Tracheal epithelial cell (primary cell): ENCODE measurements at places on chromosomes 6 and 20. TPM values are rescaled to one million over a fixed set of nuclear protein-coding genes. Genes with fewer than 3 reads are reported as not detected.

The CAGE1 gene
- total RNA-seq, result not detected in 2 replicates

The HTR1E gene
- total RNA-seq, result not detected in 2 replicates

The NNAT gene
- total RNA-seq, result not detected in 2 replicates

The PXDC1 gene
- 43.5 and 69.9 TPM in 2 replicates for total RNA-seq

The C6orf163 gene
- 1.4 TPM in 1 of 2 replicates, not detected in the other for total RNA-seq

The TINAG gene
- 2.9 TPM in 1 of 2 replicates, not detected in the other for total RNA-seq

The TRDN gene
- total RNA-seq, result not detected in 2 replicates

The KCNS1 gene
- total RNA-seq, result 1.1 and 3.9 TPM in 2 replicates

The SLC26A8 gene
- total RNA-seq, result not detected in 2 replicates

The RBPJL gene
- not detected in 2 replicates for total RNA-seq

The LY6G6F gene
- not detected in 2 replicates for total RNA-seq

The MATN4 gene
- total RNA-seq, result 0.21 TPM in 1 of 2 replicates, not detected in the other

The GRM4 gene
- not detected in 2 replicates for total RNA-seq
